ENCODE measurements at places on chromosomes 6 and 20.

GRCh38 chr20:6282642-6283041 is 159.8 kb upstream of the FERMT1 start:
- DNase-seq: no peak

DNA sequence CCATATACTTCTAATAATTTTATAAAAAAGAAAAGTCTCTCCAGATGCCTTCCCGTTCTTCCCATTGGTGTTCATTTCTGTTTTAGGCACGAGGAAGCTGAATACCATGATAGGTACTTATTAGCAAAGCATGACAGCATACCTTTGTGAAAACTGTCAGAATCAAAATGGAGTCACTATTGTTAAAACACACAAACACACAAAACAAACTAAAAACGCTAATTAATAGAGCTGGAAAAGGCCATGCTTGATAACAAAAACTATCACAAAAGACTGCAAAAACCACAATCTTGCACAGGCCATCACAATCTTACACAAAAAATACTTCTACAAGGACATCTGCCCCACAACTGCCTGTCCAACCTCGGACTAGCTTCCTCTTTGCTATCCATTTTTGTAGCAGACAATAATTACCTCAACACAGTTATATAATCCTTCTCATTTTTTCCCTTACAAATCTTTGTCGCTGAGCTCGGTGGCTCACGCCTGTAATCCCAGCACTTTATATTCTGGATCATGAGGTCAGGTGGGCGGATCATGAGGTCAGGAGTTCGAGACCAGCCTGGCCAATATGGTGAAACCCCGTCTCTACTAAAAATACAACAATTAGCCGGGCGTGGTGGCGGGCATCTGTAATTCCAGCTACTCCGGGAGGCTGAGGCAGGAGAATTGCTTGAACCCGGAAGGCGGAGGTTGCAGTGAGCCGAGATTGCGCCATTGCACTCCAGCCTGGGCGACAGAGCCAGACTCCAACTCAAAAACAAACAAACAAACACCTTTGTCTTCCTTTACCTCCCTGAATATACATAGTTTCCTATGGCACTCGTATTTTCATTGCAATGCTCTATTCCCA is 3.2 kb upstream of the ABT1 start:
- no peak for DNase-seq

GRCh38 chr6:13667655-13668054 is 44.0 kb downstream of the RANBP9 start:
- DNase-seq: no peak

- no peak for DNase-seq
Measured at GRCh38 chr20:12076200-12076599, 158.5 kb downstream of the BTBD3 start.

DNA sequence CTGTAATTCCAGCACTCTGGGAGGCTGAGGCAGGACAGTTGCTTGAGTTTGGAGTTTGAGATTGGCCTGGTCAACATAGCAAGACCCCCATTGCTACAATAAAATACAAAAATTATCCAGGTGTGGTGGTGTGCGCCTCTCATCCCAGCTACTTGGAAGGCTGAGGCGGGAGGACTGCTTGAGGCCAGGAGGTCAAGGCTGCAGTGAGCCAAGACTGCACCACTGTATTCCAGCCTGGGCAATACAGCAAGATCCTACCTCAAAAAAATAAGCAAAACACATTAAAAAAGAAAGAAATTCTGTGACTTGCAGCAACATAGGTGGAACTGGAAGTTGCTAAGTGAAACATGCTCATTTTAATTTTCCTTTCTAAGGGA is 106.0 kb upstream of the NFATC2 start:
- DNase-seq: no peak

DNA sequence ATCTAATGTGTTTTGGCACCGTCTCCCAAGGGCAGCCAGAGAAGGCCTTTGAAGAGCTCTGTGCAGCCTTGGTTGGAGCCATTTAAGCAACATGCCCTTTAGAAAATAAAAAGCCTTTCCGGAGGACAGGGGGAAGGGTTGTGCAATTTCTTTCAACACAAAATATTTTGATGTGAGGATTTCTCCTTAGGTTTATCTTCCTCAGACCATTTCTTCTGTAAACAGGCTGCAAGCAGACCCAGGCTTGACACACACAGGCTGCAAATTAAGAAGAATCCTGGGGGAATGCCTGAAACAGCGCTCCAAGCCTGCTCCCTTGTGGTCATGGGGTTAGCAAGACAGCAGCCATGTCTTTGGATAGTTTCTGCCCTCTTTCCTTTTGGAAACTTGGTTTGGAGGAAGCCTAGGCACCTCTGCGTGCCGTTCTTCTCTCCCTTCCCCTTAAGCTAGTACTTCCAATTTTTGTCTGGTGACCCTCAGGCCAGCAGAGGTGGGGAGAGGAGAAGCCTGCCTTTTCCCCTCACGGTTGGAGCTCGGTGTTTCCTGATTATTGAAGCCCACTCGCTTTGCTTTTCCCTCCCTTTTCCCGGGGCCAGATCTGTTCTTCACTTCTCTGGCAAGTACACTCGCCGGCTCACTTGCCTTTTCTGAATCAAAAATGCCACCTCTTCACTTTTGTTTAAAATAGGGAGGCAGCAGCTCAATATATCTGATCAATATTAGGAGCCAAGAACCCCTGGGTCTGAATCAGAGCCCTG is 39.6 kb upstream of the NOX3 start:
- DNase-seq: peak; percentile 62

DNA sequence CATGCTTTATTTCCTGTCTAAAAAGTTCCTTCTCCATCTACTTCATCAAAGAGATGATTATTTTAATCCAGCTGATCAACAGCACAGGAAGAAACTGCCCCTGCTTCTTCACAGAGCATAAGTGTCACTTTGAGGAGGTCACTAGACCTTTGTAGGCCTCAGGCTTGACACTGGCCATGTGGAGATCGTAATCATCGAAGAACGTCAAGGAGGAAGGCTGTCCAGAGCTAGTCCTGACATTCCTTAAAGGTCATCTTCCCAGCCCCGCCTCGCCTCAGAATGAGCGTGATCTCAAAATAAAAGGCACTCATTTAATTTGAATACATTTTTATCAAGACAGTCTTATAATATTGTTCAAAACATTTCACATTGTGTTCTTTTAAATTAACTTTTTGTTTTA is 445.7 kb upstream of the CDH4 start:
- no peak for DNase-seq

DNA sequence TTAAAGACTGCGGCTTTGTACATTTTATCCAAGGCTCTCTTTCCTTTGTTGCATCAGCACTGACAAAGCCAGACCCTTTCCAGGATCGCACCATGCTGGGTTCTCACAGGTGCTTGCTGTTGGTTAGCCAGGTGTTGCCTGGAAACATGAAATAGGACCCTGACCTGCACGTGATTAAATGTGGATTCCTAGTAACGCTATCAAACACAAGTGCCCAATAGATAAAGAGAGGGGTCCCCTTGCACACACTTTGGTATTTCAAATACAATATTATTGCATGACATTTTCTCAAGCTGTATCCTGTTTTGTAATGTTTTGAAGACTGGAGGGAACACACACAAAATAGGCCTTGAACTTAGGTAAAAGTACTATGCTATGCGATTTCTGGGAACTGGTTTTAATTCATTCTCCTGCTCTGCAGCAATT is 73.3 kb downstream of the AKAP12 start:
- DNase-seq: no peak

DNA sequence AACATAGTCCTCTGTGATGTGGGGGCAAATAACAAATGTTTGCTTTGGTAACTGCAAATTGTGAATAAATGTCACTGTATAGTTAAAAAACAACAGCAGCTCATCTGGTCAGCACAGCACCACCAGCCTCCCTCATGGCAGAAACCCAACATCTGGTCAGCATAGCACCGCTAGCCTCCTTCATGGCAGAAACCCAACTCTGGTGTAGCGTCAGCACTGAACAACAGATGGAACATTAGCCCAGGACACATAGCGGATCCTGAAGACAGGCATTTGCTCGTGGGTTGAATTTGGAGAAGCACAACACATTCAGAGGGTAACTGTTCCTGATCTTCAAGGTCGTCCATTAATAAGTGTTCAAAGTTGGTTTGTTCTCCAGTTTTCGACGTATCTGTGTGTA is 265.9 kb downstream of the DLL1 start:
- DNase-seq: peak; percentile 63

GRCh38 chr6:143620447-143620846 is 57.3 kb upstream of the PHACTR2 start:
- no peak for DNase-seq

GRCh38 chr20:24942679-24943078 is 6.4 kb upstream of the CST7 start:
- no peak for DNase-seq

GRCh38 chr6:33080127-33081089 is 4.6 kb downstream of the HLA-DPB1 start:
- peak; percentile 81 for DNase-seq

GRCh38 chr6:155611742-155612141 is 156.1 kb upstream of the NOX3 start:
- no peak for DNase-seq

GRCh38 chr6:25851961-25852360 is 20.1 kb upstream of the SLC17A1 start:
- DNase-seq: no peak

GRCh38 chr6:31094389-31094881 is 17.9 kb downstream of the C6orf15 start:
- no peak for DNase-seq

GRCh38 chr6:744666-745353 is 51.9 kb upstream of the EXOC2 start:
- DNase-seq: no peak

GRCh38 chr6:19362396-19362795 is 474.8 kb upstream of the ID4 start:
- DNase-seq: no peak

- peak; percentile 43 for DNase-seq
Measured at GRCh38 chr20:36313926-36314325, 7.8 kb downstream of the DLGAP4 start.

GRCh38 chr20:60137657-60138245 is 179.5 kb downstream of the CDH26 start:
- DNase-seq: no peak

DNA sequence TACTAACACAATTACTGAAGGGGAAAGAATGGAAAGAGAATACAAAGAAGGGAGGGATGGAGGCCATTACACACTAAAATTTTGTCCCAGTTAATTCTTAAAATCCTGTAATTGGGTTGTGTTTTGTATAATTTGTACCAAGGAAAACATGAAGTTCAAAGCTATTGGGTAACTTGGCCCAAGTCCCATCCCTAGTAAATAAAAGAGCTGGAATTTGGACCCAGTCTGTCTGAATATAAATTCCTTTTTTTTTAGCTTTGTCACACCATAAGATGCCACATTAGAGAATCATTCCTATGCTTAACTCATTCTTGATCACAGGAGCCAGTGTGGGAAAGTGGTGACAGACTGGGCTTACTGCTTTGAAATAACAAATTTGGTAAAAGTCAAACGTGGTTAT is 66.8 kb upstream of the CBLN4 start:
- DNase-seq: no peak

DNA sequence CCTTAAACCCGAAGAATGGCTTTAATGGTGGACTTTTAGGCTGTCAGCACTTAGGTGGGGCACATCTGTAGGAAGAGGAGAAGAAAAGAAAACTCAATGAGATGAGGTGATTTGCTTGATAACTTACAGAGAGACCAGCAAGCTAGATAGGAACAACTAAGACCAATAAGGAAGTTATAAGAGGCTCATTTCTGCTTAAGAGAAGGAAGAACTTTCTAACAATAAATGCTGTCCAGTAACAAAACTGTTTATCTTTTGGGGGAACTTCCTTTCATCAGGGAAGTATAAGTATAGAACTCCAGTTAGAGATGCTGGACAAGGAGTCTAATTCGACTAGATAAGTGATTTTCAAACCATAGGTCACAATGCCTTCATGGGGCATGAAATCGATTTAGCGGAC is 107.2 kb upstream of the SIRPA start:
- DNase-seq: no peak

- no peak for DNase-seq
Measured at GRCh38 chr6:168619560-168620314, 178.8 kb downstream of the SMOC2 start.

GRCh38 chr6:46254331-46254730 is 83.6 kb upstream of the ENPP5 start:
- no peak for DNase-seq

- no peak for DNase-seq
Measured at GRCh38 chr6:111843347-111844147, 29.7 kb downstream of the FYN start.

DNA sequence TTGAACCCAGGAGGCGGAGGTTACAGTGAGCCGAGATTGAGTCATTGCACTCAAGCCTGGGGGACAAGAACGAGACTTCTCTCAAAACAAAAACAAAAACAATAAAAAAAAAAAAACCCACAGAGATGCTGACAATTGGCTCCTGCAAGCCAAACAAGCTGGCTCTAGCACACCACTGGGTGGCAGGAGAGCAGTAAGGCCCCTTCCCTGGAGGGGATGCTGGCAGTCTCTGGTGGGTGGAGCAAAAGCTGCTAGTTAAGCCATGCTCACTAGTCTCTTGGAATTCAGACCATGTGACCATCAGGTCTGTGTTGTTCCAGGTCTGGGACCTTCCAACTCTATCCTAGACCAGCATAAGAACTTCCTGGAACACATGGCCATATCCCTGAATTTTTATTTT is 18.9 kb upstream of the DSN1 start:
- DNase-seq: no peak

GRCh38 chr6:148556410-148556809 is 190.4 kb upstream of the UST start:
- DNase-seq: no peak

DNA sequence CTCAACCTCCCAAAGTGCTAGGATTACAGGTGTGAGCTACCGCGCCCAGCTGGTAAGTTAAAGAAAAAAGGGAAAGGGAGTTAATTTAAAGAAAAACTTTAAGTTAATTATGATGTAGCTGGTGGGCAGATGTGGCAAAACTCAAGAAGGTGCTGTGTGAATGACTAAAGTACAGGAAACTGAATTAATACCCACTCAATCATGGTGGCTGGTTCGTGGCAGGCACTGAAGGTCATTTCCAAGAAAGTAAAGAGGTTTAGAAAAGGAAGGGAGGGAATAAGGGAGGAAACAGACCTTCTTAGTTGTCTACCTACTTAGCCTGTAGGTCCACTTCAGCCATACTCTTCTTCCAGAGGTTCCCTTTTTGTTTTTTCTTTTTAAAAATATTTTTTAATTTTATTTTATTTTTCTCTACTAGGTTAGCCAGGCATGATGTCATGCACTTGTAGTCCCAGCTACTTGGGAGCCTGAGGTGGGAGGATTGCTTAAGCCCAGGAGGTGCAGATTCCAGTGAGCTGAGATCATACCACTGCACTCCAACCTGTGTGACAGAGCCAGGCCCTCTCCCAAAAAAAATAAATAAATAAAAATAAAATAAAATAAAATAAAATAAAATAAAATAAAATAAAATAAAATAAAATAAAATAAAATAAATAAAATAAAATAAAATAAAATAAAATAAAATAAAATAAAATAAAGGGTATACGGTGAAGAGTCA is 11.9 kb upstream of the TGM3 start:
- no peak for DNase-seq

GRCh38 chr6:43809417-43810305 is 39.6 kb downstream of the VEGFA start:
- DNase-seq: no peak

- no peak for DNase-seq
Measured at GRCh38 chr6:46381579-46381978, 109.7 kb downstream of the RCAN2 start.

GRCh38 chr6:38064431-38064830 is 244.9 kb downstream of the ZFAND3 start:
- no peak for DNase-seq

Data from sciatic nerve (tissue), 2 donors.